ENCODE measurements at places on chromosomes 4 and X. TPM values are rescaled to one million over a fixed set of nuclear protein-coding genes. Genes with fewer than 3 reads are reported as not detected.

Gene PDS5A
- 97.5 TPM for total RNA-seq

Gene MAGEA8
- not detected for total RNA-seq

- DNase-seq, result no peak
Measured at GRCh38 chr4:112516471-112517066, 589 bp upstream of the NEUROG2 start.

Gene TRPC3
- 0.33 TPM for total RNA-seq

DNA sequence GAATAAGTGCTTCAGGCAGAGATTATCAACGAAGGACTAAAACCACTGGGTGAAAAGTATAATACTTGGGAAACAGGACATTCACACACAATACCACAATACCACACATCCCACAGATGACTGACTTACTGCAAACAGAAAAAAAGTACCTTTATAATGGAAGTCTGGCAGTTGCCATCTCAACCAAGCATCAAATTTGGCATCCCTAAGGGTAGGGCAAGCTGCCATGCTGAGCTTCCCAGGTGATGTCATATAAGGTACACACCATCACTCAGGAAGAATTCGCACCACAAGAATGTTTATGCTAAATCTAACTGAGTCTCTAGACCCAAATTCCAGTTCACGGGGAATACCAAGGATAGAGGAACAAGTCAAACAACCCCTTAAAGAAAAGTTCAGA is 9.1 kb downstream of the QDPR start:
- DNase-seq, result no peak

Gene TCEAL5
- total RNA-seq, result not detected

Gene CDX4
- not detected for total RNA-seq

- DNase-seq, result no peak
Measured at GRCh38 chrX:137896123-137896522, 330.2 kb downstream of the ZIC3 start.

- DNase-seq, result no peak
Measured at GRCh38 chrX:11941571-11941970, 183.5 kb downstream of the MSL3 start.

Gene MED14
- total RNA-seq, result 26.4 TPM

- DNase-seq, result no peak
Measured at GRCh38 chr4:121784401-121784800, 16.7 kb upstream of the EXOSC9 start.

- DNase-seq, result no peak
Measured at GRCh38 chrX:39898147-39898546, 199.6 kb downstream of the BCOR start.

DNA sequence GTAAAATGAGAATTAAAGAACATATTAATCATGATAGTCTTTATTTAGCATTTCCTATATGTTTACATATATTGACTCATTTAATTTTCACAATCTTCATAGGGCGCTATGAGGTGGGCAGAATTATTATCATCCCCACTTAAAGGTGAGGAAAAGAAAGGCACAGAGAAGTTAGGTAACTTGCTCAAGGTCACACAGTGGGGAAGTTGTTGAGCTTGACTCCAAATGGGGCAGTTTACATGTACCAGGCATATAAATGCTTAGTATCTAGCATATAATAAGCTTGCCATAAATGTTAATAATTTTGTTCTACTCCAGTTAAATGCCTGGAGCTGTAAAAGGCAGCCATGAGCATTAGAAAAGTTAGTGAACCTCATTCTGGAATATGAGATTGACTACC is 1.5 kb downstream of the CMC4 start:
- DNase-seq, result no peak

Gene GIMD1
- not detected for total RNA-seq

GRCh38 chr4:168881781-168882420 is 128.2 kb downstream of the CBR4 start:
- no peak for DNase-seq

Gene MORC4
- total RNA-seq, result 6.6 TPM

DNA sequence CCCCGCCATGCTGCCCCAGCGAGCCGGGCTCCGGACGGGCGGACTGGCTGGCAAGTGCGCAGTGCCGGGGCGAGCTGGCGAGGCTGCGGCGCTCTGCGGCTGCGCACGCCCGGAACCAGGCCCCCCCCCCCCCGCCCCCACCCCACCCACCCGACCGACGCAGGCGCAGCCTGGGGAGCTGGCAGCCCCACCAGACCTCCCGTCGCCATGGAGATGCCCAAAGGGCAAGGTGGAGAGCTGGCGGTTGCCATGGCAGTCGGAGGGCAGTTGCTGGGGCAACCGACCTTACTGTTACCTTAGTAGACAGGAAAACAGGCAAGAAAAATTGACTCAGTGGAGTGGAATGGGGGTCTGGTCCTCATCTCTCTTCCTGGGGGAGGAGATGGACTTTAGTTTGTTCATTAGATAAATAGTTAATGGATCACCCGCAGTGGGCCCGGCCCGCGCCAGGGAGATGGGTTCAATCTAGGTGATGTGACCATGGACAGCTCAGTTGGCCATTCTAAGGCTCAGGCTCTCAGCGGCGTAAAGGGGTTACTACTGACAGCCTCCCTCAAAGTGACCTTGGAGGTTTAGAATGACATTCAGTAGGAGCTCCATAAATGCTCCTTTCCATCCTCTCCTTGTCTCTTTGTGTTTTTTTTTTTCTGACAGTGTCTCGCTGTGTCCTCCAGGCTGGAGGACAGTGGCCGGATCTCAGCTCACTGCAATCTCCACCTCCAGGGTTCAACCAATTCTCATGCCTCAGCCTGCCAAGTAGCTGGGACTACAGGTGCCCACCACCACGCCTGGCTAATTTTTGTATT is at the start of gene PCSK1N:
Gene PCSK1N, minus strand, starts transcription at position 87 of the 806 bp plus-strand sequence. Its CDS starts 78 bp downstream, at position 9.
- DNase-seq, result peak; percentile 42

DNA sequence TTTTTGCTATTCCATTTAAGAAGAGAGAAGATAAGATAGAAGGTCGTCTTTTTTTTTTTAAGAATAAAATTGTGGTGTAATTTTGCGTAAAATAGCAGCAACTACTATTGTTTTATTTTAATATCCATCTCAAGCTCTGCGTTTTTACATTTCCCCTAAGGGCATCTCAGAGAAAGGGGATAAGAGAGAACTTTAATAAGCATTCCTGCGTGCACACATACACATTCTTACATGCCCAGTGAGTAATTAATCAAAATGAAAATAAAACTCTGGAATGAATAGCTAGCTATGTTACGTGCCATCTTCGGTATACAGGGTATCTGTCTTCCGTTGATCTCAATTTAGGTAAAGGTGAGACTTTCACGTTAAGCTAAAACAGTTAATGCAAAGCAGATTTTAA is 200.3 kb upstream of the TENM3 start:
- DNase-seq, result no peak

- DNase-seq, result no peak
Measured at GRCh38 chrX:23729214-23729613, 13.9 kb downstream of the ACOT9 start.

- DNase-seq, result no peak
Measured at GRCh38 chr4:117156806-117157205, 71.4 kb upstream of the TRAM1L1 start.

- no peak for DNase-seq
Measured at GRCh38 chr4:16140879-16141249, 57.0 kb upstream of the PROM1 start.

Gene COL4A5
- 0.42 TPM for total RNA-seq

Gene RIPPLY1
- total RNA-seq, result not detected

Data from activated T-cell treated with anti-CD3 and anti-CD28 coated beads, Interleukin-2, amount 50 U/mL, for 4 hours (primary cell).